ENCODE measurements at places on chromosomes 6 and 20.

DNA sequence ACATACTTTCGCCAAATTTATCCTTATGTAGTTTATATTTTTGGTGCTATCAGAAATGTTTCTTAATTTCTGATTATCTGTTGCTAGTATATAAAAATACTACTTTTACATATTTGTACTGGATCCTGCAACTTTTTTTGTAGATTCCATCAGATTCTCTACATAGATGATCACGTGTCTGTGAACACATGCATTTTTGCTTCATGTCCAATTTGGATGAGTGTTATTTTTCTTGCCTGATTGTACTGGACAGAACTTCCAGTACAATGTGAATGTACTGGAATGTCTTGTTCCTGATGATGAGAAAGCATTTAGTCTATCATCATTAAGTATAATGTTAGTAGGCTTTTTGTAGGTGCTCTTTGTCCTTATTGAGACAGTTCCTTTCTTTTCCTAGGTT, 25.0 kb upstream of the SSR1 start:
- no peak for DNase-seq

DNA sequence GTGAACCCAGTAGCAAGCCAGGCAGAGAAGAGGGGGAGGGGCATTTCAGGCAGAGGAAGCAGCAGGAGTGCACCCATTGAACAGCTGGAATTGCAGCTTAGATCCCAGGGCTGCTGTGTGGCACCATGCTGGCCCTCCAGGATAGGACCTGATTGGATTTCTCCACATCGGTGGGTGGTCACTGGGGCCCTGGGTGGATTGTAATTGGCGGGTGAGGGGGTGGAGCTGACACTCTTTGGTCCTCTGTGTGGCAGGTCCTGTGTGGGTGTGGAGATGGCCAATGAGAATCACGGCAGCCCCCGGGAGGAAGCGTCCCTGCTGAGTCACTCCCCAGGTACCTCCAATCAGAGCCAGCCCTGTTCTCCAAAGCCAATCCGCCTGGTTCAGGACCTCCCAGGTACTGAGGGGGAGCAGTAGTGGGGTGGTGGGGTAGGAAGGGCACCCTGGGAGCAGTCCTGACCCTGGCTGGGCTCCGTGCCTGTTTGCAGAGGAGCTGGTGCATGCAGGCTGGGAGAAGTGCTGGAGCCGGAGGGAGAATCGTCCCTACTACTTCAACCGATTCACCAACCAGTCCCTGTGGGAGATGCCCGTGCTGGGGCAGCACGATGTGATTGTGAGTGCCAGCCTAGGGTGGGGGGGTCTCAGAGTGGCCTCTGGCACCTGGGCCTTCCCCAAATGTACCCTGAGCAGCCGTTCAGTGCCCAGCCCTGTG, 4.4 kb downstream of the PCIF1 start:
- no peak for DNase-seq

DNA sequence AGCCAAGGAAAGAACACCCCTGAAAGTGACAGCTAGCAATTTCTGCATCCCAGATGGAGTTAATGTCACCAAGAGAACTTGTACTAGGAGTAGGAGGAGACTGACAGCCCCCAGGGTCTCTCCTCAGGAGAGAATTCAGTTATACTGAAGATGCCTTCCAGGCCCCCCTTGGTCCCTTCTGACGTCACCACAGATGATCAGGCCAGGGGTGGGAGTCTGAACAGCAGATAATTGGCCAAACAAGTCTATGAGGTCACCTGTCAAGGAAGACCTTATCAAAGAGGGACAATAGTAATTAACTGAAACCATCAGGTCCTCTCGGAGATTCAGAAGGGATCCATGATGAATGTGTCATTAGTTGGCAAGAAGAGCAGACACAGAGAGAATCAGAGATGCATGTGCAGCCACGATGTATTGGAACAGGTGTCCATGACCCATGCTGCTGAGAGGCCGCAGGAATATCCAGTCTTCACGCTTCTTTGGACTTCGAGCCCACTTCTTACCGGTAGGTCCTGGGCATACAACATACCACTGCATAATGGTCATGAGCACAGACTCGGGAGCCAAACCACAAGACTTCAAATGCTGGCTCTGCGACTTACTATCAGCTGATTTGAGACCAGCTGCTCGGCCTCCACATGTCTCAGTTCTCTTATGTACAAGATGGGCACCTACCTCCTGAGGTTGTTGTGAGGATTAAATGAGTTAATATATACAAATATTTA, 10.2 kb downstream of the TRIM10 start:
- no peak for DNase-seq

DNA sequence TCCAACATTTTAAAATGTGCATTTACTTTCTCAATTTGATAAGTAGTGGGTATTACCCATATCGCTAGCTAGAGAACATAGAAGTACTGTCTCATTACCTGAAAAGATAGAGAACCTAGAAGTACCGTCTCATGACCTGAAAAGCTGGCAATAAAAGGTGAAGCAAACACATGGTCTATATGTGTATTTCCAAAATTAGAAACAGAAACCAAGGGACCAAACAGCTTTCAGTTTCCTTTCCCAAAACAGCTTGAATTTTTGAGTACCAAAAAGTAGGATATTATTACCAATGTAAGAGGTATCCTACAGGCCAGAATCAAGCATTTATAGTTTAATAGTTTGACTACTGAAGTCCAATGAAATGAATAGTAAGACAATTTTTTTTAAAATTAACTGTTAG, 77.2 kb downstream of the KIF13A start:
- no peak for DNase-seq

DNA sequence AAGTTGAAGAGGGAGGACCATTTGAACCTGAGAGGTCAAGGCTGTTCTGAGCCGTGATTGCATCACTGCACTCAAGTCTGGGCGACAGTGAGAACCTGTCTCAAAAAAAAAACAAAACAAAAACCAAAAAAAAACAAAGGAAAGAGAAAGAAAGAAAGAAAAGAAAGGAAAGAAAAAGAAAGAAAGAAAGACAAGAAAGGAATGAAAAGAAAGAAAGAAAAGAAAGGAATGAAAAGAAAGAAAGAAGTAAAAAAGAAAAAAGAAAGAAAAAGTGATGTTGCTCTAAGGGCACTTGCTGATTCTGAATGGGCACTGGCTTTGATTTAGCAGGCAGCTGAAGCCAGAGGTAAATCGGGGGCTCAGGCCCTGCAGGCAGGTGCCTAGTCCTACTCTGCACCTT, 161.0 kb downstream of the MCHR2 start:
- DNase-seq, result no peak

DNA sequence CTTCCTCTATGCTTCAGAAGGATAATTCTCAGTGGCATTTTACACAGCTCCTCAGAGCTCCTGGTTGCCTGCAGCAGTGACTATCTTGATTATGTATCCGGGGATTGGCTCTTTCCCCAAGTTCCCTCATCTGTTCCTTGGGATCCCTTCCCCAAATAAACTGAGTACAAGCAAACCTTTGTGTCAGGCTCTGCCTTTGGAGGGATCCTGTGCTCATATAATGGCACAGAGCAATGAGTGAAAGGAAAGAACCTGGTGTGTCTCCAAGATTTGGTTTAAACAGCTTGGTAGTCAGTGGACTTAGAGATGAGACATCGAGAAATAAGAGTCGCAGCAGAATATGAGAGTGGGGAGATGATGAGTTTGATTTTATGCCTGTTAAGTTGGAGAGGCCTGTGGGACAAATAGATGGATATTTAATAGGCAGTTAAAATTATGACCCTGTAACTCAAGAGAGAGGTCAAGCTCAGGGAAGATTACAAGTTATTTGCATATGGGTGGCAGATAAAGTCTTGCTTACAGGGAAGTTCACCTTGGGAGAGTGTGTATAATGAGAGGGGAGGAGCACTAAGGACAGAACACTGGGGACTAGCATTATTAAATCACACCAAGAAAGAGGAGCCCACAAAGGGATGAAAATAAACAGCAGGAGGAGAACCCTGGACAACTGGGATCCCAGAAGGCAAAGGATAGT, 44.1 kb upstream of the GCLC start:
- DNase-seq, result no peak

- DNase-seq, result no peak
These were observed 304.9 kb upstream of the PRDM1 start for GRCh38 chr6:105781248-105781647.

GRCh38 chr6:73394577-73395354, at the start of gene DDX43:
TSS of gene DDX43 (plus strand) at chr6:73394828. CDS start at chr6:73394906, 78 bp downstream.
- DNase-seq, result no peak

GRCh38 chr6:153140299-153140698, 9.2 kb upstream of the RGS17 start:
- DNase-seq, result no peak

- DNase-seq, result no peak
These were observed 166.4 kb downstream of the ADAT2 start for GRCh38 chr6:143283887-143284645.

GRCh38 chr6:15824811-15825210, 162.0 kb upstream of the DTNBP1 start:
- no peak for DNase-seq

DNA sequence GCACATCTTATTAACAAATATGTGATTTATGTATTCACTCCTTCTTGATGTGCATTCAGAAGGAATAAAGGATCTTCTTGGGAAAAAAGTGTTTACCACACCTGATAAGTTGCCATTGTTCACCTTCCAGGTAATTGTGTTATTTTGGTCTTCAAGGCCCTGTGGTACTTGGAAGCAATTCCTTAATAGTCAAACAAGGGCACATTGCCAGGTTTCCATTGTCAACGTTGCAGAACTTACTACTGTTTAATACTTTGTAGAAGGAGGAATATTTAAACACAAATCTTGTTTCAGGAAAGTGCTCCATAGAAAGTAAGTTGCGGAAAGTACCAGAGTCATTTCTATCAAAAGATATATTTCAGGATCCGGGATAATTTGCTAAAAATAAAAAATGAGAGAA, 129.5 kb upstream of the SGK1 start:
- no peak for DNase-seq

- no peak for DNase-seq
These were observed 31.0 kb downstream of the GRM4 start for GRCh38 chr6:34114695-34115402.

- no peak for DNase-seq
These were observed 6.2 kb upstream of the TNFRSF6B start for GRCh38 chr20:63690003-63690897.

DNA sequence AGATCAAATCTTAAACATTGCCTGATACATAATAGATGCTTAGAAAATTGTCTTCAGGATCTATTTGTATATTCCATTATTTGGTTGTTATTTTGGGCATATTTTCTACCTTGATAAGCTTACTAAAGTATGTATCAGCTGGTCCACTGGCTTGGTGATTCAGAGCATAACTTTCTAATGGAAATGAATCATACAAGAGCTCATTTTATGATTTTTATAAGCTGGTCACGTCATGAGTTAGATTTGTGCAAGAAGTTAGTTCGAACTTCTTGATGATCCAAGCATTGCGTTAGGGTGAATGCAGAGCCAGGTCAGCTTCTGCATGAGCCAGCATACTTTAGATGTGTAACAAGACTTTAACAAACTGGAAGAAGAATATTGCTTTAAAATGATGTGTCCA, 144.5 kb upstream of the FLRT3 start:
- no peak for DNase-seq

DNA sequence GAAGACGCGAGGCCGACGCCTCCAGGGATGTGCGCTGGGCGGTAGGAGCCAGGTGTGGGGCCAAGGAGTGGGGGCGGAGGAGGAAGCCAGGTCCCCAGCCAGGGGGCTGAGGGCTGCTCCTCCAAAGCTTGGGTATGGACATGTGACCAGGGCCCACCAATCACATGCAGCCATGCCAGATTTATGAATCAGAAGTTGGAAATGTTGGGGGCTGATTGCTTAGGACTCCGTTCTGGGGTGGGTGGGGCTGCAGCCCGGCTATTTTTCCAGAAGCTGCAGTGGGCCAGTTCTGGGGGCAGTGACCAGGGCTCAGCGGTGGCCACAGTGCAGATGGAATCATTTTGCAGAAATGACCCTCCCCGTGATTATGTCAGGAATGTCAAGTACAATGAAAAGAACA, 96.0 kb downstream of the CEBPB start:
- DNase-seq, result no peak

GRCh38 chr6:72579865-72580264, 42.0 kb upstream of the KCNQ5 start:
- no peak for DNase-seq

- DNase-seq, result no peak
These were observed 19.4 kb upstream of the REPS1 start for GRCh38 chr6:139007428-139007827.

GRCh38 chr6:161408041-161408440, 134.2 kb upstream of the AGPAT4 start:
- no peak for DNase-seq

DNA sequence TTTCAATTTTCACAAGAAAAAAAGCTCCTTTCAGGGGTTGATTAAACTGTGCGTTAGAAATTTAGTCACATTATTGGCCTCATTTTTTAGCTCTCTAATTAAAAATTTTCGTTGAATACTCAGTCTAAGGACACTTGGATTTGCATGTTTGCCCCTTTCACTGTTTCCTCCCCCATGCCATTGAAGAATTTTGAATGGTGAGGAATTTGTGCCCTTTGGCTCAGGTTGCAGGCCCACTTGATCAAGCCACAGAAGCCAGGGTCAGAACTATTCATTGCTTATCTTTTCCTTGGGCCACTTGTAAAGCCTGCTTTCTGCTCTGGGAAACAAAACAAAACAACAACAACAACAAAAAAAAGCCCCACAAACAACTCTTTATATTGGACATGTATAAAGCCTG, 12.2 kb downstream of the LIN28B start:
- no peak for DNase-seq

DNA sequence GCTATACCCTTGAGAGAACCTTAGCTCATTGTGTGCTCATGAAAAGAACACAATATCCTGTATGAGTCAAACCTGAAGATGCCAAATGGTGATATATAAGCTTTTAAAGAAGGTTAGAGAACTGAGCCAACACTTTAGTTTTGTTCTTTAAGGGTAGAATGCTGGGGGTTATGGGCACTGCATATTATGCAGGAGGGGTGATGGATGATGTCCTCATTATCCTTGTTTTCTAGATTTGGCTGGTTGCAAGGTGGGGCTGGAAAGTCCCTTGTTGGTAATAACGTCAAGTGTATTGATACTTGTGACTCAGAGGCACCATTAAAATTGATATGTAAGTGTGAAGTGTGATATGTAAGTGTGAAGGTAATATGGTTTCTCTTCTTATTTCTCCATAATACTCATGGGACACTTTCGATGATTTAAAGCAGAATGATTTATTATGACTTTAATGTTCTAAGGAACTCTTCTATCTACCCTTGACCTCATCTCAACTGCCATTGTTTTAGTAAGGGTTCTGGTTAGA, 113.7 kb upstream of the DTNBP1 start:
- DNase-seq, result no peak
